Uterus (tissue), 4 donors: ENCODE measurements at places on chromosomes 1 and 21.
A peak's percentile ranks its signal among the peaks of the same experiment; 100 is the strongest.

DNA sequence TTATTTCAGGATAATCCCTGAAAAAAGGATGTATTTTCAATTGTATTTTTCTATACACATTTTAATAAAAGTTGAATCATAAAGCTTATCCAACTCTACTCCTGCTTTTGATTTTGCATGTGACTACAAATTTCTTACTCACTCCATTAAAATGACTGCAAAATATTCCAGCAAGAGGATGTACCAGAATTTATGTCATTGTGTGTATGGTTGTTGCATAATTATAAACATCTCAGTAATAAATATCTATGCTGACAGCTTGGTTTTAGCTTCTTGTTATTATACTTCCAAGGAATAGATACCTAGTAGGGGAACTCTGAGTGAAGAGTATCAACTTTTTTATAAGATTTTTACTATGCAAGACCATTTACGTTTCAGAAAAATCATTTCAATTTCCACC is 463.2 kb upstream of the RUNX1 start:
- H3K4me3 ChIP-seq: no peak overlapping the region
- no peaks in the 10 kb centered on the region for H3K4me1 ChIP-seq
- H3K27ac ChIP-seq: no peak overlapping the region
- no peaks in the 10 kb centered on the region for H3K27me3 ChIP-seq
- H3K36me3 ChIP-seq: no peaks in the 10 kb centered on the region

DNA sequence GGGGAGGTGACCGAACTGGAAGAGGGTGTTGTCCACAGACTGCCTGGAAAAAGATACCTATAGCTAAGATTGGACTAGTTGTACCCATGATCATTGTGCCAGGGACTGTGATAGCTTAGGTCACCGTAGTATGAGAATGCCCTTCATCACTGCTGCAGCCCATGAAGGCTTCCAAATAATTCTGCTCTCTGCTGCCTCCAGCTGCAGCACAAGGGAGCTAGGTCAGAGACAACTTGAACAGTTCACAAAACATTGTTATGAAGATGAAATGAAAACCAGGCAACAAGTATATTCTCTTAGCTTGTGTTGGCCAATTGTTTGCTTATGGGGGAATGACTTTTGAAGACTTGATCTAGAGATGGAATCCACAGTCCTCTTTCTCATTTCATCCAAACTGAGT is 246.7 kb downstream of the MRPL39 start:
- no peak overlapping the region for H3K4me3 ChIP-seq
- no peak overlapping the region for H3K27ac ChIP-seq
- H3K4me1 ChIP-seq: no peaks in the 10 kb centered on the region
- no peaks in the 10 kb centered on the region for H3K27me3 ChIP-seq
- DNase-seq: no peak

DNA sequence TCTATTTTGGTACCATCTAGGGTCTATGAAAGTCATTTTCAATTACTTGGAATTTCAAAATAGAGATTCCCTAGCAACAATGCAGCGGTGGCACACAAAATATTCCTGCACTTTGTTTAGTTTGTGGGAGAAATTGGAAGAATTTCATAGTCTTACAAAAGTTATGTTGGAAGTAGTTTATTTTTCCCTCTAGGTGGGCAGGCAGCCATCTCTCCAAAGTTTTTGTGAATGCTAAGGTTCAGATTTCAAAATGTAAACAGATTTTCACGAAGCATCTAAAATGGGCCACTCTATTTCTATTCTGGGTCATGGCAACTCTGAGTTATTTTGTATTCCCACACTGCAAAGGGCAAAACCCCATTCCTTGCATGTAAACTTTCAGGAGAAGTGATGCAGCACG is 8.0 kb downstream of the SMCP start:
- no peaks in the 10 kb centered on the region for H3K27me3 ChIP-seq
- no peaks in the 10 kb centered on the region for H3K36me3 ChIP-seq
- no peak overlapping the region for H3K27ac ChIP-seq
- DNase-seq: no peak

DNA sequence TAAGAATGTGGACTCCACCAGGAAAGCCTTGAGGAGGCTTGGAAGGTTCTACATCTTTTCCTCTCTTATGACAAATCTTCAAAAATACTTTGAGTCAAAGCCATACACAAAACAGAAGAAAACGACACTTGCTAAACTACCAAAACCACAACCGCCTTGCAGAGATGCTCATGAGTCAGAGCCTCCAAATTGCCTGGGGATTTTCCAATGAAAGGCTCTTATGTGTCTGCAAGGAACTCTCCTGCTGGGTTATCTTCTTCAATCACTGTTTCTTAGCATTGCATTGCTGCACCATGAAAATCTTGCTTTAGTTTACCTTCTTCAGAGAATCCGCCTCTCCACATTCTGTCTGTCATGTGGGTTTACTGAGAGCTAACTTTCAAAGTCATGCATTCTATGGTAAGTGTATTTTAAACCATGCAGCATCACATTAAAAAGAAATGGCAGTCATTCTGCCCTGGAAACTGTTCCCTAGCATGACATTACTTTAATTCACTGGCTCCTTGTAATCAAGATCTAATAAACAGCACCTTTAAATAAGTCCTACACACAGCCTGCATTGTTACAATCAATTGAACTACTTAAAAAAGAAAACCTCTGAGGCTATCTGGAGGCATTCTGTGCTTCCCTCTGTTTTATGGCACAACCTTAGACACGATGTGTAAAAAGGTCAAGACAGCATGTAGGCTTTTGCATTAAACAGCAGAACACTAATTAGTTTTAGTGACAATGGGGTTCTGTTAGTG is 210.0 kb upstream of the FOXD3 start:
- H3K4me3 ChIP-seq: no peak overlapping the region
- DNase-seq: no peak
- H3K27me3 ChIP-seq: no peaks in the 10 kb centered on the region
- H3K4me1 ChIP-seq: no peaks in the 10 kb centered on the region
- H3K36me3 ChIP-seq: no peaks in the 10 kb centered on the region

DNA sequence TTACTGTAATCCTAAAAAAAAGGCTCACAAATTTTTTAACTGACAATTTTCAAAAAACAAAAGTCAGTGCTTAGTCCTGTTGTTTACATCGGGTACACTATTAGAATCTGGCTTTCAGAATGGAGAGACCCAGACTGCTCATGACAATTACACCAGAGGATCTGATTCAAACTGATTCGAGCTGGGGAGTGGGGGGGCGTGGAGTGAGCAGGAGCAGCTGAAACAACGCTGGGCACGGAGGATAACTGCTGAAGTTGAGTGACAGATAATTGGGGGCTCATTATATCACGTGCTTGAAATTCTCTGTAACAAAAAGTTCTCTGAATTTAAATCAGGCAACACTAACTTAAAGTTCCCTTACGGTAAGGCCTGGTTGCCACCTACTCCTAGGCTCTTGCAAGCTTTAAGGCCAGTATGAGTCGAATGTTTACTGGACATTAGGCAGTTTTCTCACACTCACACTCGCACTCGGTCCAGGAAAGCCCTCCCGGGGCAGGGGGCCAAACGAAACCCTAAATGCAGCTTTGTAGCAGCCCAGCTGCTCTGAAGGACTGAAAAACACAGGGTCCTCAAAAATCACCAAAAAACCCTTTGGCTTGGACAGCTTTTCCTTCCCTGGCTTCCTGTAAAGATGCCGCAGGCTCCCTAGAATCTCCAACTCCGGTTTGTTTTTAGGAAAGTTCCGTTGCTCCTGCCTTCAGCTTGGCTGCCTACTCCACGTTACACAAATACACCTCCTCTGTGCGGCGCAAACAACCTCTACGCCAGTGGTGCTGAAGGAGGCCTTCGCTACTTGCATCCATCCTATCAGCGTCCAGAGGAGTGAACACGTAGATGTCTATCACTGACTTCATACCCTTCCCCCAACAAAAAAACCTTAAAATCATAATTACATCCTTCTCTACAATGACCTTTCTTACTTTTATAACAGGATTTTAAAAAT is 42.9 kb downstream of the CAPZB start:
- no peak for DNase-seq
- no peaks in the 10 kb centered on the region for H3K27me3 ChIP-seq
- no peak overlapping the region for H3K4me3 ChIP-seq
- H3K4me1 ChIP-seq: peaks cover 52% of the 10 kb centered on the region
- H3K27ac ChIP-seq: peak overlapping the region; percentile 92

DNA sequence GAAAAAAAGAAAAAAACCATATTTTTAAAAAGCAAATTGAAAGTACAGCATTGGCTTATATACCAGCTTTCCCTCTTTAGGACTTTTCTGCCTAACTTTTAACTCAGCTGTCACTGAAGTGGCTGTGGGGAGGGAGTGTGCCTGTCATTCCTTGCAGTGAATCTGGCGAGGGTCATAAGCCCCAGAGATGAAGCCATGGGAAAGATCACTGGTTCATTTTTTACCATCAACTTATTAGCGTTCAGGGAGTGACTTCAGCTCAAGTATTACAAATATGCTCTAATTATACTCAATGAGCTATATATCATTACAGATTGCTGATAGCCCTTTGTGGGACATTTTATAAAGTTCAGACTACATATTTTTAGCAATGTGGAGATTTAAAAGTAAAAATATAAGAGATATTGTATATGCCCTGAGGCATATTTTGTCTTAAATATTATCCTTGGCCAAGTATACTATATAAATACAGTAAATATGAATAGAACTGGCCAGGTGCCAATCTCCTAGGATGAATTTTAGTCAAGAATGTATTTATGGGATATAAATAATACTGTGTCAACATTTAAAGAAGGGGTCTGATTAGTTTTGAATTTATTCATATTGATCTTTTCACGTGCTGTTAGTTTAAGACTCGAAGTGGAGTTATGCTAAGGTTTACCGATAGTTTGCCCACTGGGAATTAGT is 4.4 kb downstream of the TGFB2 start:
- H3K4me3 ChIP-seq: peak overlapping the region; percentile 70

GRCh38 chr1:109371341-109371739 is 26.4 kb downstream of the SORT1 start:
- H3K4me3 ChIP-seq: no peak overlapping the region
- H3K4me1 ChIP-seq: no peaks in the 10 kb centered on the region
- peak overlapping the region; percentile 77 for H3K27ac ChIP-seq

GRCh38 chr1:41533731-41534080 is 49.2 kb upstream of the EDN2 start:
- no peak for DNase-seq
- H3K27ac ChIP-seq: no peak overlapping the region
- no peaks in the 10 kb centered on the region for H3K36me3 ChIP-seq
- H3K27me3 ChIP-seq: no peaks in the 10 kb centered on the region

DNA sequence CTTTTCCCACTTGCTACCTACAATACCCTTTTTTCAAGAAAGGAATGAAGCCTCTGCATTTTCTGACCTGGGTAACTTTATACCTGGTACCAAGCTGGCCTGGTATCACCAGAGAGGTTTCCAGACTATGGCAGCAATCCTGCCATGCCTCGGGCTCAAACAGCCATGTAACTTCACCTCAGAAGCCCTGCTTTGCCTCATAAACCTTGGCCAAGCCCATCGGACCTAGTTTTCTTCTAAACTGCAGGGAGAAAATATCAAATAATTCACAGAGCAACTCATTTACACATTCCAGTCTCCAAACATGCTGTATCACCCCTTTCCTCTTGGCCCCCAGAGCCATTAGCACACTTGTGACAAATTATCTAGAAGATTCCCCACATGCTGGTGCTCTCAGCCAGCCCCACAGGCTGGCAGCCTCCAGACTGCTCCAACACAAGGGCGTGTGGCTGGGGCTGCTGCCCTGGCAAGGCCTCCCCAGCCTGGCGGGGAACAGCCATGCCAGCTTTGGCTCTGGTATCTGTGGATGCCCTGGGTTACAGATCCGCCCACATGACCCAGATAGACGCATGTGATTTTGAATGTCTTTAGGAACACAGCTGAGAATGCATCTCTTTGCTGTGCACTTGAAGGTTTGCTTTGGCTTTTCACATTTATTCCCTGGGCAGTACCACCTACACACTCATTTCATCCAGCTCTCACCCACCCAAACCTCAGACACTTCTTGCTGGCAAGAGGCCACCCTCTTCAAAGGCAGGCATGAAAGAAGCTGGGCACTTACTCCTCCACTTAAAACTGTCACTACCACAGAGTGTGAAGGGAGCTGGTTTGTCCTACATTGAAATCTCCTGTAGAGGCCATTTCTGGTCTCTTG is 70.0 kb upstream of the BCAR3 start:
- no peaks in the 10 kb centered on the region for H3K27me3 ChIP-seq
- H3K4me3 ChIP-seq: no peak overlapping the region

DNA sequence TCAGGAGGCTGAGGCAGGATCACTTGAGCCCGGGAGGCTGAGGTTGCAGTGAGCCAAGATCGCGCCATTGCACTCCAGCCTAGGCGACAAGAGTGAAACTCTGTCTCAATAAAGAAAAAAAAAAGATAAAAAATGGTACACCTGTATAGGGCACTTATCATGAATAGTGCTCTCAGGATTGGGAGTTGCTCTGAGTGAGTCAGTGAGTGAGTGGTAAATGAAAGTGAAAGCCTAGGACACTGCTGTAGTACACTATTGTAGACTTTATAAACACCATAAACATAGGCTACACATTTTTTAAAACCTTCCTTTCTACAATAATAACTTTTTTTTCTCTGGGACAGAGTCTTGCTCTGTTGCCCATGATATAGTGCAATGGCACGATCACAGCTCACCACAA is 16.8 kb downstream of the PHTF1 start:
- no peak overlapping the region for H3K27ac ChIP-seq
- H3K36me3 ChIP-seq: no peaks in the 10 kb centered on the region
- no peak for DNase-seq
- H3K4me1 ChIP-seq: no peaks in the 10 kb centered on the region

GRCh38 chr1:2449636-2450454 is 26.2 kb upstream of the PLCH2 start:
- H3K4me3 ChIP-seq: no peak overlapping the region
- no peak for DNase-seq
- H3K27me3 ChIP-seq: no peaks in the 10 kb centered on the region
- H3K27ac ChIP-seq: no peak overlapping the region
- H3K4me1 ChIP-seq: no peaks in the 10 kb centered on the region

DNA sequence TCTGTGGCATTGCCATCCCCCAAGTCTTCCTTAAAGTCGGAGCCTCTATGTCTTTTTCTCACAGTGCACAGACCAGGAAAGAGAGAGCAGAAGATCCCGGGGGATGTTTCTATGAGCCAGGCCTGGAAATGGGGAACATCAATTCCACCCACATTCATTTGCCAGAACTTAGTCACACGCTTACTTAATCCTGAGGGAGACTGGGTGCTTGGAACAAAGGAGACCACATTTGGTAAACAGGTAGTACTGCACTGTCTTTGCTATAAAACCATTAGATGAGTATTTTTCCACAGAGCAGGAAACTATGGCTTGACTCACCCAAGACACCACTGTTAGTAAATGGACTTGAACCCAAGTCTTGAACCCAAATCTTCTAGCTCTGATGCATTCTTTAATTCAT is 60.7 kb upstream of the CTTNBP2NL start:
- H3K36me3 ChIP-seq: no peaks in the 10 kb centered on the region
- H3K27me3 ChIP-seq: no peaks in the 10 kb centered on the region
- H3K4me1 ChIP-seq: no peaks in the 10 kb centered on the region

- no peaks in the 10 kb centered on the region for H3K27me3 ChIP-seq
- H3K27ac ChIP-seq: no peak overlapping the region
- no peaks in the 10 kb centered on the region for H3K36me3 ChIP-seq
- no peak for DNase-seq
- no peak overlapping the region for H3K4me3 ChIP-seq
These were observed 167.1 kb upstream of the DAB1 start for GRCh38 chr1:57590978-57591377.
